ENCODE measurements at places on chromosomes 1 and 21. TPM values are rescaled to one million over a fixed set of nuclear protein-coding genes. Genes with fewer than 3 reads are reported as not detected.

- DNase-seq = no peak
These were observed 996 bp upstream of the SH3BGRL3 start for GRCh38 chr1:26278724-26279455.

GRCh38 chr1:247378334-247379073 lies 37.5 kb upstream of the NLRP3 start:
- no peak for DNase-seq

GRCh38 chr1:231602673-231602984 lies 24.0 kb upstream of the DISC1 start:
- DNase-seq = no peak

DNA sequence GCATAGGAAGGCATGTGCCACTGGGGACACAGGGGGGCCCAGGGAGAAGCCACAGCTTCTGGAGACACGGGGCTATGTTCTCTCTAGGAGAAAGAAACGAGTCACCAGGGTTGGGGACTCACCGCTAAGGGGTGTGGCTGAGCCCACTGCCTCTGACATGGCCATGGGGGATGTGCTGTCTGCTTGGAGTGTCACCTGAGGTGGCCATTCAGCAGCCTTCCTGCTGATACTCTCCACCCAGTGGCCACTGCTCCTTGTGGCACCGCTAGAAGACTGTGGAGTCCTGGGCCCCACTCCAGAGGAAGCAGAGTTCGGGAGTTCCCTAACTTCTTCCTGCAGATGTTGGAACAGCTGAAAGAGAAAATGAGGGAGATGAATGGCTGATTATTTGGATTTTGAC lies 91.2 kb upstream of the SLC45A1 start:
- DNase-seq = no peak

- no peak for DNase-seq
These were observed 1.5 kb upstream of the FCMR start for GRCh38 chr1:206923009-206923960.

DNA sequence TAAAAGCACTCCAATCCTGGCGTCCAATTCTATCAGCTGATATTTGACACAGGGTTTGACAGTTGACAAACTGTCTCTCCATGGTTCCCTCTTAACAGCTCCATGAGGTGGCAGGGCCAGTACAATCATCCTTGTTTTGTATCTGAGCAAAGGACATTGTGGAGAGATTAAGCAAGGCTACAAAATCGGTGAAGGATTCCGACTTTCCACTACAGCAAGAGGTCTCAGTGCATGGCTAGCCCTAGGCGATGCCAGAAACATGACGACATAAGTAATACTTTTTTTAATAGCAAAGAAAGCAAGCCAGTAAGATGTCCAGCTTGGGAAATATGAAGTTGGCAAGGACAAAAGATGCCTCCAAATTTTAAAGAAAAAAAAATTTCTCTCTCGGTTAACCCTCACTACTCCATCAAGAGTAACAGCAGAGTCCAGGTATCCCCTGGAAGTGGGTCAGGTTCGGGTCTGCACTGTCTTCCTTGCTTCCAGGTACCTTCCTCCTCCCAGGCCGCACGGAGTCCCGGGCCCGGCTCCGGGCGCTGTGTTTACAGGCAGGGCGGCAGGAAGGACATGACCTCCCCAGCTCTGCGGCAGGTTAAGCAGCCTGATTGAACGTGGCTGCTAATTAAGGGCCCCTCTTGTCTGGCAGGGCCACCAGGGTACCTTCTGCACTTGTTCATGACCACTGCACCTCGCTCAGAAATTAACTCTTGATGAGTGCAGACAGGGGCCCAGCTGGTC lies 106.1 kb downstream of the SIM2 start:
- DNase-seq = no peak

GRCh38 chr1:24351918-24352627 lies 32.9 kb downstream of the GRHL3 start:
- DNase-seq = no peak

DNA sequence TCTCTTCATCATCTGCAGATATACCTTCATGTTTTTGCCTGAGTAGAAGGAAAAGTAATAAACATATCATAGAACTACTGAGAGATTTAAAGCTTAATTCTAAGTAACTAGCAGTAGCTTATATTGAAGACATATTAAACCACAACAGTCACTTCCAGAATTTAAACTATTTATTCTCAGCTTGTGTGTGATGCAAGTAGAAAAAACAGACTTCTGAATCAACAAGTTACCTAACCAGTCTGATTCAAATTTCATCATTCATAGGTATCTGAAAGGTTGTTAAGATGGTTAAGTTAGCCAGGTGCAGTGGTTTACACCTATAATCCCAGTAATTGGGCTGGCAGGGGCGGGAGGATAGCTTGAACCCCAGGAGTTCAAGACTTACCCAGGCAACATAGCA lies 41.9 kb downstream of the SPAG17 start:
- no peak for DNase-seq

DNA sequence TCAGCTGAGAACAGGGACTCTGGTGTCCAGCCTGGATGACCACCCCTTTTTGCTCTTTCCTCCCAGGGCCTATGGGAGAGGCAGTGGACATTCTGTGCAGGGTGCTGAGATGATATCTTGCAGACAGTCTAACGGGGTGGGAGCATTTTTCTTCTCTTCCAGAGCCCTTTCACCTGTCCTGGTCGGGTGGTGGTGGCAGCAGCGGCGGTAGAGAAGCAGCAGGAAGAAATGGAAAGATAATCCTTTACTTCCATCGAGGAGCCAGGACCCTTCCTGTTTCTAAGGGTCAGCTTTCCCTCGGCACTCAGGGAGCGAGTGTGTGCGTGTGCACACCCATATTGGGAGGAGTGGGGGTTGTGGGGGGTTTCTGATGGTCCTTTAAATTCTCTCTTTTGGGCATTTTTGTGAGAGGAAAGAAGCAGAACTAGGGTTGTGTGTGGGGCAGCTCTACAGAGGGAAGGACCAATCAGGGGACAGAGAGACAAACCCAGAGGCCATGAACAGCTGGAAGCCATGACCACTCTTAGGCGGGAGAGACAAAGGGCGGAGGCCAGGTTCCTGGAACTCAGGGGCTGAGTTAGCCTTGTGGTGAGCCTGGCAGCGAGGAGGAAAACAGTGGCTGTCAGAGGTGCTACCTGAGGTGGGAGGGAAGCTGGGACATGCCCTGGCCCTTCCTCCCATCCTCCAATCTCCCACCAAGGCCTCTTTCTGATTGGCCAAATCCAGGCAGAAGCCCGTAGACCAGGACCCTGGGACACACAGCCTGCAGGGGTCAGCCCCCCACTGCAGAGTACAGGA lies 31.2 kb upstream of the CSF3R start:
- no peak for DNase-seq

- no peak for DNase-seq
These were observed 823.0 kb upstream of the PRMT6 start for GRCh38 chr1:106233511-106233910.

DNA sequence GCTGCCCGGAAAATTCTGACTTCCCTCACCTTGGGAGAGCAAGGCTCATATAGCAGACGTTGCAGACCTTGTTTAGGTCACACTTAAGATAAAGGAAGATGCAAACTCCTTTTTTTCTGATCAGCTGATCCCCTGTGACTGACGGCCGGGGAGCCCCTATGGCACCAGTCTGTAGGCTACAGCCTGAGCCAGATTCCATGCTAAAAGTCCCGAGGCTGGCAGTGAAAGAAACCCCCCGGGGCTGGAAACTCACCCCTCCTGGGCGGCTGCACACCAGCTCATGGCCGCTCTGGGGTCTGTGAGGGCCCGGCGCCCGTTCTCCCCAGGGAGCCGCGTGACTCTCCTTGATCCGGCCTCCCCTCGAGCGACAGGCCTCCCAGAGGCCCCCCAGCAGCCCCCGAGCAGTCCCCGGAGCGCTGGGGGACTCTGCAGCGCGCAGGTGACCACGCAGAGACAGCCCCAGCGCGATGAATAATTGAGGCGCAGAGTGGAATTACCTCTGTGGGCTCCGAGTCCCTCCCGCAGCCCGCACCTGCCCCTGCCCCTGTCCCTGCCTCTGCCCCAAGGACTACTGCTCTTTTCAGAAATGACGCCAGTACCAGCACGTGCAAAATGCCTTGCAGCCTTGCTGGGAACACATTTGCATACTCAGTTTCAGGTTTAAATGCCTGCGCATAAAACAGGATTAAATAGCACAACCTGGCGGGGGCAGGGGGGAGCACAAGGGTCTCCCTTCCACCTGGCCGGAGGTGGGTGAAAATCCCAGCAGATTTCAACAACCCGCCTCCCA lies 62.6 kb upstream of the CLDN14 start:
- no peak for DNase-seq

DNA sequence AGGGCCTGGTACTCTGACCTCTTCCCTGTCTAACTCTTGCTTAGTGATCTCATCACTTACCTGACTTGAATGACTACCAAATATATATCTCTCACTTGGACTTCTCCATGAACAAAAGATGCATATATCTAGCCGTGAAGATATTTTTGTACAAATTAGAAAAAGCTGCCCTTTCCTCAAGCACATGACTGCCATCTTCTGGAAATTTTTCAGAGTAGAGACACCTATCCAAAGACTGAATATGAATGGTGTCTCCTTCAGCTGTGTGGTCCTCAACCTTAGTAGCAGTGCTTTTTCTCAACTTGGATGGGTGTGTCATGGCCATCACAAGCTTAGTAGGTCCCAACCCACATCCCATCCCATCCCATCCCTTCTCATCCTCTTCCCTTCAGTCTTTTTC lies 142.3 kb downstream of the DNM3 start:
- DNase-seq = no peak

DNA sequence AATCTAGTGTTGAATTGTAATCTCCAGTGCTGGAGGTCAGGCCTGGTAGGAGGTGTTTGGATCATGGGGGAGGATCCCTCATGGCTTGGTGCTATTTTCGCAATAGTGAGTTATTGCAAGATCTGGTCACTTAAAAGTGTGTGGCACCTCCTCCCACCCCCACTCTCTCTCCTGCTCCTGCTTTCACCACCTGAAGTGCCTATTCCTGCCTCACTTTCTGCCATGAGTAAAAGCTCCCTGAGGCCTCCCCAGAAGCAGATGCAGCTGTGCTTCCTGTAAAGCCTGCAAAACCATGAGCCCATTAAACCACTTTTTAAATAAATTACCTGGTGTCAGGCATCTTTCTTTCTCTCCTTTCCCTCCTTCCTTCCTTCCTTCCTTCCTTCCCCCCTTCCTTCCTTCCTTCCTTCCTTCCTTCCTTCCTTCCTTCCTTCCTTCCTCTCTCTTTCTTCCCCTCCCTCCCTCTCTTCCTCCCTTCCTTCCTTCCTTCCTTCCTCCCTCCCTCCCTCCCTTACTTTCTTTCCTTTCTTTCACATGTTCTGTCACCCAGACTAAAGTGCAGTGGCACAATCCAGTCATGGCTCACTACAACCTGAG lies 172.4 kb downstream of the C1orf21 start:
- no peak for DNase-seq

- no peak for DNase-seq
These were observed 22.8 kb downstream of the GABPA start for GRCh38 chr21:25757531-25757930.

GRCh38 chr1:234911787-234912186 lies 216.8 kb downstream of the TOMM20 start:
- no peak for DNase-seq

GRCh38 chr1:5688081-5689077 lies 303.8 kb downstream of the NPHP4 start:
- no peak for DNase-seq

- DNase-seq = no peak
These were observed 7.6 kb downstream of the EPHX4 start for GRCh38 chr1:92037400-92037799.

- no peak for DNase-seq
These were observed 65.1 kb downstream of the CLIC6 start for GRCh38 chr21:34733852-34734251.

GRCh38 chr1:218462587-218462986 lies 117.5 kb downstream of the TGFB2 start:
- no peak for DNase-seq

DNA sequence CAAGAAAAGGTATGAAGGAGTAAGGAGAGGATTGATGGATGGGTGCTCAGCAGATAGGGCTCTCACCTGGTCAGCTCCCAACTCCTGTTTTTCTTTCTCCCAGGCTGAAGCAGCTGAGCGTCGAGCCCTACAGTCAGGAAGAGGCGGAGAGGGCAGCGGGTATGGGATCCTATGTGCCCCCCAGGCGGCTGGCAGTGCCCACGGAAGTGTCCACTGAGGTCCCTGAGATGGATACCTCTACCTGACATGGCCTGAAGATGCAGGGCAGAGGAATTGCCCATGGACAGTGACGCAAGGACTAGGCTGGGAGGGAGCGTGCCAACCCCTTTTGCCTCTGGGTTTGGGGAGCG lies 739 bp downstream of the ZNF593 start:
- DNase-seq = no peak

DNA sequence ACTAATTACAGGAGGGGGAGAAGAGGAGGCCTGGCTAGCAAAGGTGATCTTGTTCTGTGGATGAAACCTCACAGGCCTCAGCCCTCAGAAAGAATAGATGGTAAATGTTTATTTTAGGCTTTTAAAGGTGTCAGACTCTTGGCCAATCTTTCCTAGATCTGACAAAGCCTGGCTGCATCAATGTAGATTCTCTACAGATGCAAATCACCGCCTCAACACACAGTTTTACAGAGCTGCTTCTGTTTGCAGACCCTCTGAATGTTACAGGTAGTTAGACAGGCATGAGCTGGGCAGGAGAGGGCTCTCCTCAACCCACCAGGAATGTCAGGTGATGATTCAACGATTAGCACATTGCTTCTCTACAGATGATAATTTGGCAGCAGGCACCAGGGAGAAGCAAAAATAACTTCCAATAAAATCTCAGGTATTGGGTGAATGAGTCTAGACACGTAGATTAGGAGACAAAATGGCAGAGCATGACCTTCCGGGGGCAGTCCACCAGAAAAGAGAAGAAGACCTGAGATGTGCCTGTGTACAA lies 105.4 kb upstream of the VANGL1 start:
- no peak for DNase-seq

DNA sequence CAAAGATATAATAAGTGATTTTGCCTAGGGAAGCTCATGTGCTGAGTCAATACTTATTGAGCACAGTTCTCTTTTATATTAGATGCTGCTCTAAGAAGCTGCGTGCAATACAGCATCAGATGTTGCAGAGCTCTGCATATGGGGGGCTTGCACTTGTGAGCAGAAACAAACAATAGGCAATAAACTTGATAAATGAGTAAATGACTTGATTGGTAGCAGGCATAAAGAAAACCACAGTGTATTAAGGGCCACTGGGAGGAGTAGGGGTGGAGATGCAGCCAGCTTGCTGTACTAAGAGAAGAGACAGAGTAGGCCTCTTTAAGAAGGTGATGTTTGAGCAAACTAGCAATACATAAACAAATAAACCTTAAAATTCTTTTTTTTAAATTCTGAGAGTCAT lies 598.5 kb upstream of the ADAMTS5 start:
- no peak for DNase-seq

- DNase-seq = no peak
These were observed 37.9 kb downstream of the ARID4B start for GRCh38 chr1:235289859-235290739.

GPATCH2 gene
- polyA plus RNA-seq = 2.3 TPM

CDC20 gene
- polyA plus RNA-seq = 0.49 TPM

ZNF684 gene
- 5.1 TPM for polyA plus RNA-seq

SHISA4 gene
- polyA plus RNA-seq = 72.6 TPM

KCNC4 gene
- polyA plus RNA-seq = 2.2 TPM

ASCL5 gene
- polyA plus RNA-seq = not detected

LCE1F gene
- not detected for polyA plus RNA-seq

CHI3L1 gene
- 14.3 TPM for polyA plus RNA-seq

PFKFB2 gene
- 5.2 TPM for polyA plus RNA-seq

PEX11B gene
- polyA plus RNA-seq = 24.5 TPM

TSPEAR gene
- polyA plus RNA-seq = under 0.01 TPM

RHBDL2 gene
- polyA plus RNA-seq = 0.51 TPM

HIVEP3 gene
- polyA plus RNA-seq = 4.5 TPM

SPRR2E gene
- not detected for polyA plus RNA-seq

ITGB2 gene
- polyA plus RNA-seq = 12.4 TPM

PLXNA2 gene
- 6.1 TPM for polyA plus RNA-seq

HECTD3 gene
- 23.6 TPM for polyA plus RNA-seq

UBXN11 gene
- polyA plus RNA-seq = 12.3 TPM

HSD3B2 gene
- polyA plus RNA-seq = 0.04 TPM
